ENCODE measurements at places on chromosomes 12 and 14.

- no peak for DNase-seq
Measured at GRCh38 chr12:23415180-23415579, 534.3 kb downstream of the SOX5 start.

- DNase-seq: no peak
Measured at GRCh38 chr12:124509676-124510300, 57.6 kb downstream of the NCOR2 start.

GRCh38 chr12:72679147-72679757, 407.1 kb downstream of the TRHDE start:
- no peak for DNase-seq

- no peak for DNase-seq
Measured at GRCh38 chr12:14802247-14802646, 1.0 kb downstream of the WBP11 start.

DNA sequence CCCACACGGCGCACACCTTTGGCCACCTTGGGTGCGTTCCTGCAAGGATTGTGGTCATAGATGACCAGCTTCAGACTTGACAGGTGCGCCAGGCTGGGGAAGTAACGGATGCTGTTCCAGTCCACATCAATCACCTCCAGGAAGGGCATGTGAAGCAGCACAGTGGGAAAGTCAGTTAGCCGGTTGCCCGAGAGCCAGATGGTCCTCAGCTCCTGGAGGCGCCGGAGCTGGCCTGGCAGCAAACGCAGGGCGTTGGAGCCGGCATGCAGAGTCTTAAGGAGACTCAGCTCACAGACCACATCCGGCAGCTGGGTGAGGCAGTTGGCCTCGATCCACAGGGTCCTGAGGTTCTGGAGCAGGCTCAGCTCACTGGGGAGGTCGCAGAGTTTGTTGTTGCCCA, 581 bp downstream of the LRRC10 start:
- no peak for DNase-seq

DNA sequence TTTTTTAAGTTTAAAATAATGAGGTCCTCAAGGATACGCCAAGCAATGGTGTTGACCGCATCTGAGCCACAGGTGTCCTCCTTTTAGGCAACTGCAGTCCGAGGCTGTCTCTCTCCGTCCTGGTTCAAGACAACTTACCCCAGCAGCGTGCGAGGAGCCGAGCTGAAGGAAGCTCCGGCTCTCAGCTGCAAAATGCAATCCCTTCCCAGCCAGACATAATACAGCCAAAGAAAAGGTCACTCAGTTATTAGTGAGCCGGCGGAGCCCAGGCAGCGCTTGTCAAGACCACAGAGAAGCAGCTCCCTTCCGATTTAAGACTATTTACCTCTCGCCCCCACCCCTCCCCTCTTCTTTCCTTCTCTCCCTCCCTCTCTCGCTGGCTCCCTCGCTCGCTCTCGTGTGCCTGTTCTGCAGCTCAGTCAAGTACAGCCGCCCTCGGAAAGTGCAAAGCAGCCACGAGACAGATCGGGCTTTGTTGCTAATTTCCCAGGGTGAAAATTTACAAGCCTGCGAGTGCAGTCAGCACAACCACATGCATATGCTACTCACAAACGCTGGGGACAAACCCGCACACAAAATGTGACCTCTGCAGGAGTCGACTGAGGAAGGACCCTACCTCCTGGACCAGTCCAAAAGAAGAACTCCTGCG, 363 bp upstream of the LMO3 start:
- no peak for DNase-seq

GRCh38 chr14:77026930-77027537, 1.5 kb downstream of the IRF2BPL start:
- DNase-seq: peak; percentile 65

- DNase-seq: no peak
Measured at GRCh38 chr12:2636741-2637340, 157.9 kb upstream of the FKBP4 start.

GRCh38 chr14:49984424-49984823, 91.5 kb downstream of the ARF6 start:
- DNase-seq: no peak

- DNase-seq: no peak
Measured at GRCh38 chr12:117738233-117738632, 230.6 kb downstream of the KSR2 start.

DNA sequence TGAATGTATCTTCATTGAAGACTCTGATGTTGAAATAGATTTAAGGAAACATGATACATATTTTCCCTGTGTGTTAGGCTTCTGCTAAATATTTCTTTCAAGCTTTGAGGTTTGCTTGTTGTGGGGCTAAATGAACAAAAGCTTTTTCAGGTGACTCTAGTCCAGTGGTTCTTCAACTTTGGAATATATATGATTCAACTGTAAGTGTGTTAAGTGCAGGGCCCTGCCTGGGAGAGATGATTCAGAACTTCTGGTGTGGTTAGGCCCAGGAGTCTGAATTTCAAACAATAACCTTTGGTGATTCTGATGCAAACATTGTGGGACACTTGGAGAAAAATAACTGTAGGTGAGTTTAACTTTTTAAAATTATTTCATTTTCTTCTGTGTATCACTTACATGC, 93.0 kb downstream of the TRHDE start:
- no peak for DNase-seq

DNA sequence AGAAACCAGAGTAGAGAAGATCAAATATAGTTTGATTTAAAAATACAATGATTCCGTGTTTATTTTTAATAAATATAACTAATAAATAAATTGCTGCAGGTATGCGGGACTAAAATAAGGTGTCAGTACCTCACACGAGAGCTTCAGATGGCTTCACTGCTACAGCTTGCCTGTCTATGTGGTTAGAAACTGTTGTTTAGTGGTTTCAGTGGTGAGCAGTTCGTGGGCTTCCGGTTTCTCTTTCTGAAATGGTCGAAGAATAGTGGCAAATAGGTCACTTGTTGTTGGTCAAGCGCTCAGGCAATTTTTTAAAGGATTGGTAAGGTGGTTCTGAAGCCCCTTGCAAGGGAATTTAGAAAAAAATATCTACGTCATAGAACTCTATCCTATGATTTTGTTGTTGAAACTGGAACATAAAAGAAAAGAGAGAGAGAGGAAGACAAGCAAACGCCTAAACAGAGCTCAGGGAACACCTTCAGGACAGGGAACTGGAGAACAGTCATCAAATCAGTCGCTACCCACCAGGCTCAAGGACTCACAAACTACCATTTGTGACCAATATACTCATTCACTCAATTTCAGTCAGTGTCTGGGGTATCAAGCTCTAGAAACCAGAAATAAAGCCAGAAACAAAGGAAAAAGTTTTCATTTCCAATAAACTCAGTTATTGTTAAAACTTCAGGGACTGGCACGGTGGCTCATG, 31.3 kb downstream of the GABARAPL1 start:
- DNase-seq: no peak

- DNase-seq: no peak
Measured at GRCh38 chr12:84982888-84983287, 53.2 kb downstream of the TSPAN19 start.
